Activated naive CD8-positive, alpha-beta T cell treated with anti-CD3 and anti-CD28 coated beads for 36 hours (primary cell): ENCODE measurements at places on chromosomes 1 and 21.
A peak's percentile ranks its signal among the peaks of the same experiment; 100 is the strongest.

DNA sequence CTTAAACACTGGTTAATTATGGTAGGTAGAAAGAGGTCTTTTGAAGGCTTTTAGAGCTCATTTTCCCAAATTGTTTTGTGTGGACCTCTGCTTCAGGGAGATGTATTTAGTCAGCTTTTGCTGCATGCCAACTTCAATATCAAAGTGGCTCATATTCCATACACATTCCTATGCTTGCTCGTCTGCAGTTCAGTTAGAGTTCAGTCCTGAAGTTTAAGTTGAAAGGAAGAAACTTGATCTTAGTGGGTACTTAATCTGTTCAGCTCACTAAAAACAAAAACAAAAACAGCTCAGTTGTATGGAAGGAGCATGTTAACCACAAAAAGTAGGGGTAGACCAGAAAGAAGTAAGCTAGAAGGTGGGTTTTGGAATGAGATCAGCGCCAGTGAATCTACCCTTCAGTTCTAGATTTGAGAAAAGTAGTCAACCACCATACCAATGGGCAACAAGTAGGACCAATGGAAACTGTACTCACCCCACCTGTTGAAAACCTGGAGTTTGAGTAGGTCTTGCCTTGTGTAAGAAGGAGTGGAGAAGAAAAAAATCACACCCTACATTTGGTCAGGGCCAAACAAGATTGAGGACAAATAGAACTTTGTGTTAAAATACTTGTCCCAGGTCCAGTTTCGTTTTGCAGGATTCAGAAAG, 58.0 kb downstream of the LEPR start:
- no peak for DNase-seq

GRCh38 chr1:151540982-151541377, 871 bp downstream of the TUFT1 start:
- no peak for DNase-seq

DNA sequence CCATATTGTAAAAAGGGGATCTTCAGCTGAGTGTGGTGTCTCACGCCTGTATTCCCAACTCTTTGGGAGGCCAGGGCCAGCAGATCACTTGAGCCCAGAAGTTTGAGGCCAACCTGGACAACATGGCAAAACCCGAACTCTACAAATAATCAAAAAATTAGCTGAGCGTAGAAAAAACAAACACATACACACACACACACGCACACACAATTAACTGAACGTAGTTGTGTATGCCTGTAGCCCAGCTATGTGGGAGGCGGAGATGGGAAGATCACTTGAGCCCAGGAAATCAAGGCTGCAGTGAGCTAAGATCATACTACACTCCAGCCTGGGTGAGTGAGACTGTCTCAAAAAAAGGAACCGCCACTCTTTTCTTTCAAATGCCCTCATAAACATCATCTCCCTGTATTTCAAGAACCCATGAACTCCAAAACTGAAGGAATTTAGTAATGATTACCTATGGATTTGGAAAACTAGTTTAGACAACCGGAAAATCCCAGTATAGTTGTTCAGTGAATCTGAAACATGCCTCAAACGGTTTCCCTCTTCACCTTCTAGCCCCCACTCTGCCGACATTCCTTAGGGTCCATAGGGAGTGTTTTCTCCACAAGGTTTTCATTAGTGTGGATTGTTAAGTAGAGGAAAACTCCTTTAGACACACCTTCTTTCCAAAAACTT, 4.5 kb downstream of the TXNIP start:
- no peak for DNase-seq

DNA sequence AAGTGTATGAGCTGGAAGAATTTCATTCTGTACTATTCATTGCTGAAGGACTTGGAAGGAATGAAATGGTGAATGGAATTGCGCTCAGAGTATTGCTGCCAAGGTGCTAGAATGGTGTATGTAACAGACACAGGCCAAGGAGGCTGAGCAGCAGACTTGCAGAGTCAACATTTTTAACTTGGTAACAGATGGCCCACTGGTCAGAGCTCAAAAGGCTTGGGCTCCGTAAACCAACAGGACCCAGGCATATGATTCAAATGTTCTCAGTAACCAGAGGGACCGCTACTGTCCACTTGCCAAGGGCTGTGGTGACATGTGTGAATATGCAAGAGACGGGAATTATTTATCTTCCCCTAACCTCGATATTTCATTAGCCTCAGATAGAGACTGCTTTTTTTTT, 28.8 kb upstream of the PTGFRN start:
- no peak for DNase-seq

GRCh38 chr1:52328615-52329014, 37.4 kb downstream of the CC2D1B start:
- no peak for DNase-seq

DNA sequence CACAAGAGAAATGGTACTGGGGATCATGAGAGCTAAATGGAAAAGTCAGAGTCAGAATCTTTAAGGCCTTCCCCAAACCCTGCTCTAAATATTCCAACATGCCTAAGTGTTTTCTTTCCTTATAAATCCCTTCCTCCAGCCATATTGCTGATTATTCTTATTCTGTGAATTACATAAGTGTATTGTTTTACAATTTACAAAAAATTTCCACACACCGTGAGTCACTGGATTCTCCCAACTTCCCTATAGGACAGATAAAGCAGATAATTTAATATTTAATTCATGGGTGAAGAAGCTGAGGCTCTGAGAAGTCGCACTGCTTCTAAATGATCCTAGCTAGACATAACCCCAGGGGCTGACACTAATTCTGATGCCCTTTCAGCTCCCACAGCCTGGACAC, 243.3 kb upstream of the JUN start:
- DNase-seq, result no peak

- no peak for DNase-seq
Measured at GRCh38 chr21:17105932-17106331, 406.9 kb upstream of the CXADR start.

GRCh38 chr1:207832796-207833195, 78.1 kb downstream of the CD34 start:
- no peak for DNase-seq

- no peak for DNase-seq
Measured at GRCh38 chr1:179754041-179754624, 11.0 kb downstream of the FAM163A start.

DNA sequence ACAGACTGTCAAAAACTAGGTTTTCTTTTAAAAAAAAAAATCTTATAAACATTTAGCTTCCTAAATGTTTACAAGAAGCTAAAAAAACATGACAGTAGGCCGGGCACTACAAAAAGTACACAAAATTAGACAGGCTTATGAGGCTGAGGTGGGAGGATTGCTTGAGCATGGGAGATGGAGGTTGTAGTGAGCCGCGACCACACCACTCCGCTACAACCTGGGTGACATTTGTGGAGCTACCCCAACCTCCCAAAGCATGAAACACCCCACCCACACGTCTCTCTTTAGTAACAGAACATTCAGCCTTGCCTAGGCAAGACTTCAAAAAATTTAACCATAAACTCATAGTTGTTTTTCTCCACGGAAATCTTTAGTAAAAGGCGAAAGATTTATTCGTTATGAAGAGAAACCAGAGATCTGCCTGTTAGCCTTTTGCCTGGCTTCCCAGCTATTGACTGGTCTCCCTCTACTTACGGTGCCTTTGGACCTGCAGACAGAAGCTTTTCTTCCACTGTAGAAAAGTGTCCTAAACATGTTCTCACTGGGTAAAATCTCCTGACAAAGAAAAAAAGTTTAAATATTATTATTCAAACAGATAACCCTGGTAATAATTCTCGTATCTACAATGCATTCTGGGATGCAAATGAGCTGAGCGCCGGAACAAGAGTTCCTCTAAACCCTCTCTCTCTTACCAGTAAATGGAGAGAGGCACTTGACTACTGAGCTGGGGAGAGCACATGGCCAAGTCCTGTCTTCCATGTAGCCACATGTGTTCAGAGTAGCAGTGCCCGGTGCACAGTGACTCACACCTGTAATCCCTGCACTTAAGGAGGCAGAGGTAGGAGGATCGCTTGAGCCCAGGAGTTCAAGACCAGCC, 9.2 kb downstream of the RNU5D-1 start:
- peak; percentile 86 for DNase-seq

DNA sequence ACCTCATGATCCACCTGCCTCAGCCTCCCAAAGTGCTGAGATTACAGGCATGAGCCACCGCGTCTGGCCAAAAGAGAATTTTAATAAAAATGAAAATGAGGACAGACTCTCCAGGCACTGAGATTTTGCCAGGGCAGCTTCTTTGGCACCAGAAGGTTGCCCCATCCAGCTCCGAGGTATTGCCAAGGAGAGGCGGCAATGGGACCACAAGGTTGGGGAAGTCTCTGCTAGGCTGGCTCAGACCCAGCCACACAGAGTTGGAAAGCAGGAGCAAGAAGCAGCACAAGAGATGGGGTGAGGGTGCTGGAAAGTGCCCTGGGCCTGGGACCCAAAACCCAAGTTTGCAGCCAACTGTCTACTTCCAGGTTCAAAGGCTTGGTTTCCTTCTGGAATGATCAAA, 200.9 kb downstream of the HHIPL2 start:
- DNase-seq, result no peak

GRCh38 chr21:31772674-31773555, 41.0 kb upstream of the SCAF4 start:
- DNase-seq, result no peak

DNA sequence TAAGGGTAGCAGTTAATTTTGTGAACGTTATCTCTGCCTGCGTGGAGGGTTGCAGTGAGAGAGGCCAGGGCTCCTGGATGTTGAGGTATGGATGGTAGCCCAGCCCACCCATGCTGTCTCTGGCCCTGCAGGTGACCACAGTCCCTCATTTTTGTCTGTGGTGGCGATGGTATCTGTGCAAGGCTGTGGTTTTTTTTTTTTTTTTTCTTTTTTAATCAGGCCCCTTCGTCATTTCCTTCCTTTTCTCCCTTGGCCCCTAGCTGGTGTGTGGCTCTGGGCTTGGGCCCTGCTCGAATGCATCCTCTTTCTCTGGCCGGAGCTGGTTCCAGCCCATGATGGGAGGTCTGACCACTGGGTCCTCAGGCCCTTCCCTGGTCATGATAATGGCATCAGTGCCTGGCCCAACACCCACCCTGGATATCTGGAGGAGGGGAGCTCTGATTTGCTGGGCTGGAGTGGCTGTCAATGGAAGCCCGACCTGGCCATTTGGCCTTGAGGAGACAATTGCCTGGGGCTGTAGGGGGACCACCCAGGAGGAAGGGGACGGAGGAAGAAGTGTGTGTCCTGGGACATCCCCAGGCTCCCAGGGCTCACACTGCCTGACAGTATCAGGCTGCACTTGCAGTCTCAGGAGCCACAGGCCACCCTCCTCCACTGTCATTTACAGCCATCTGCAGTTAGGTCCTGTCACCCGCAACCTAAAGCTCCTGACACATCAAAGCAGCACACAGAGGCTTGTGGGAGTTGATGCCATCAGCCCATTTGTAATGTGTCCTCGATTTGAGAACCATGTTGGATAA, 8.1 kb upstream of the RNF187 start:
- DNase-seq, result no peak

DNA sequence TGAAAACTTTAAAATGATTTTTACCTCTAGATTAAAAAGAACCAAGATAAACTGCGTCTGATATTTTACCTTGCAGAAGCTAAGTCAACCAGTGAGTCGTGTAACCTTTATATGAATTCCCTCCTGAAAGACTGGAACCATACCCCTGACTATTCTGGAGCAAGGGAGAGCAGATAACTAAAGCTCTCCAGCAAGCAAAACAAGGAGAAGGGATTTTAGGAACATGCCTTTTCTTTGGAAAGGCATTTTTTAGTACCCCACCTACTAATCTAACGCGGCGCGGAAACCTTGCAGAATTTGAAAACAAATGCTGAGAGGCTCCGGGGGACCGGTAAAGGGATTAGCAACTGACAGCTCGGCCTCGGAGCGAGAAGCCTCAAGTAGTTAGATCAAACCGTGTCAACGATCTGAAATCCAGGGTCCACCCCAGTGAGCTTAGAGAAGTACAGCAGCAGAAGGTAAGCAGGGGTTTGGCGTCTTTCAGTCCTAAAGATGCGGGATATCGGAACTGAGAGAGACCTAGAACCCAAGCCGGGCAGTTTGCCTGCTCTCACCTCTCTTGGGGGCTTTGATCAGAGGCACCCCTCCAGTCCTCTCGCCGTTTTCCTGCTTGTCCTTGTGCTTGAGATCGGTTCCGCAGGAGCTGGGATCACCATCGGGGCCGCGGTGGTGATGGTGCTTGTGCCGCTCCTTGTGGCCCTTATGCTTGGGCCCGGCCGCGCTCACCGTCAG, 954 bp downstream of the RSBN1 start:
- DNase-seq, result no peak

DNA sequence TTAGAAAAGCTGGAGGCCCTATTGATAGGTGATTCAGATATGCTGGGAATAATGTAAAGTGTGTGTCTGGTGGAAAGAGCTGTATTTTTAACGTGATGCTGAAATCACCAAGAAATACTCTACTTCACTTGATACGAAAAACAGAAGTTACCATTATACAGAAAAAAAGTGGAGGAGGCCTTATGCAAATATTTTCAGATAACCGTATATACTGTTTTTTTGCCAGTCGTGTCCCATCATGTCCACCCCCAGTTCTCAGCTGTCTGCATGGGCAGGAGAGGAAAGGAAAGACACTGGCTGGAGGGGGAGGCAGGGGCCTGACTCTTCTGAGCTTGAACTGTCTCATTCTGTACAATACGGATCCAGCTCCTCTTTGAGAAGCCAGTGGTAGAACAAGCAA, 51.1 kb downstream of the KCNJ6 start:
- no peak for DNase-seq

DNA sequence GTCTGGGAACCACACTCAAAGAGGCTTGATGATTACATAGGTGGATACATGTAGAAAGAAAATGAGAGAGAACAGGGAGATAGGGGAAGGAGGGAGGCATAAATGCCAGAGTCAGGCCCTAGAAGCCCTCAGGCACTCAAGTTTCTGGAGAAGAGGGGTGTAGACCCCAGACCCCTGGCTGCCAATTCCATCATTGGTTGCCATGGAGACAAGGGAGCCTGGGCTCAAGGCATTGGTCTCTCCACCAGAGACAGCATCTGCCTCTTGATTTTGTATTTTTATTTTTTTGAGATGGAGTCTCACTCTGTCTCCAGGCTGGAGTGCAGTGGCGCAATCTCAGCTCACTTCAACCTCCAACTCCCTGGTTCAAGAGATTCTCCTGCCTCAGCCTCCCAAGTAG, 114.3 kb upstream of the GRIK3 start:
- DNase-seq, result no peak

- DNase-seq, result no peak
Measured at GRCh38 chr1:51284487-51284954, 45.8 kb downstream of the TTC39A start.

DNA sequence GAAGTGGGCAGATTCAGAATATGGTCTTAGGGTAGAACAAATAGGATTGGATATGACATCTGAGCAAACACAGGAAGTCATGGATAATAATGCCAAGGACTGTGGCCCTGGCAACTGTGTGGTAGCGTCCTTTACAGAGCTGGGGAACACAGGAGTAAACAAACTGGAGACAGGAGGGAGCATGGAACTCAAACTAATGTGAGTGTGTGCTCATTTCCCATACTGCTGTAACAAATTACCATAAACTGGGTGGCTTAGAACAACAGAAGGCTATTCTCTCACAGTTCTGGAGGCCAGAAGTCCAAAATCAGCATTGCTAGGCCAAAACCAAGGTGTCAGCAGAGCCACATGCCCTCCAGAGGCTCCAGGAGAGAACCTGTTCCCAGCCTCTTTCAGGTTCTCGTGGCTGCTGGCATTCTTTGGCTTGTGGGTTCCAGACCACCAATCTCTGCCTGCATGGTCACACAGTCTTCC, 106.4 kb downstream of the TGFBR3 start:
- DNase-seq, result no peak
